ENCODE measurements at places on chromosomes 11 and 22.
A peak's percentile ranks its signal among the peaks of the same experiment; 100 is the strongest.

- DNase-seq, result no peak
These were observed 148.4 kb downstream of the CACNA1I start for GRCh38 chr22:39718921-39719475.

- DNase-seq, result no peak
These were observed 603 bp downstream of the CDHR5 start for GRCh38 chr11:623999-624704.

- no peak for DNase-seq
These were observed 933.2 kb upstream of the CHORDC1 start for GRCh38 chr11:91156041-91156440.

DNA sequence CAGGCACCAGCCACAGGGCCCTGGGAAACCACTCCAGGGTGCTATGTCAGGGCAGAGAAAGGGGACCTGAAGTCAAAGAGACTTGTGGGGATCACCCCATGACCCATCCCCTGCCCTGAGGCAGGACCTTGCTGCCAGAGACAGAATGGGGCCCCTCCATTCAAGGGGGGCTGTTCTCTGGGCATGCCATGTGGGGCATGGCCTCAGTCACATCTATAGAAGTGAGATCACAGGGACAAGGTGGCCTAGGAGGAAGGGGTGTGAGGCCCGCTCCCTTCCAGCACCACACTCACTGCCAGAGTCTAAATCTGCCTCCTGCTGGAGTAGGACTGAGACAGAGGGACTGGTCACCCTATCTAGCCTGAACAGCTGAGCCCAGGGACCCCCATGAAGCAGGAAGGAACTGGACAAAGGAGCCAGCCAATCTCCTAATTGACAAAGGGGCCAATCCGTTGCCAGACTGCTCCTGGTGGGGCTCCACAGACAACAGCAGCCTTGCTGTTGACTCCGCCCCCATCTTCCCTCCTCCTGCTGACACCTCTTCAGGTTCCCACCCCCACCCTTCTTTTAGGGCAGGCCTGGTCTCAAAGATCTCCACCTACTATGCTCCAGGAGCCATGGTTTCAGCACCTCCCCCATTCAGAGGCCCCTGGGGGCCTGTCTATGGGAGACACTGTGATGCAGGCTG, 26.0 kb downstream of the NEAT1 start:
- no peak for DNase-seq

DNA sequence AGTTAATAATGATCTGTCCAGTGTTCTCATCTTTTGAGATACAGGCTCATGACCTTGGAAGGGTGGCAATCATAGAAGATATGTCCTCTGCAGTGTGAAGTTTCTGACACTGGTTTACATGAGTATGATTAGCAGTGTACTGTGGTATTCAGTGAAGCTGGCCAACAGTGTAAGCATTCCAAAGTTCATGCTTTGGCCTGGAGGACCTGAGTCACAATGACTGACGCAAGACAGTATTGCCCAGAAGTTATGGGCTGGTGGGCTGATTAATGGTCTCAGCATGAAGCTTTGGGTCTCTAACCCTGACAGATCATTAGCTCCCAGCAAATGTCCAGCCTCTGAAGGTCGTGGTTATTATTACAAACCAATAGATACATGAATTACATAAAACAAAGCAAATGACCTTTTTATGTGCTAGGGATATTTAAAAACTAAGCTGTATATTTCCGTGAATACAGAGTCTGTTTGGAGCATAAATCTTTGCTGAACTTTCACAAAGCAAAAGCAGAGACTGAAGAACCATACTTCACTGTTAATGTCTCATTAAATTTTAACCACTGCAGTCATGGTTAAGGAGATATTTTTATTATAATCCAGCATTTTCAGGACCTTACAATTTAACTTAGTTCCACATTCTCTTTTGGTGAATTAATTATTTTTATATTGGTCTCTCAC, 28.3 kb upstream of the USP47 start:
- DNase-seq, result no peak

- DNase-seq, result no peak
These were observed 476.7 kb upstream of the CCDC179 start for GRCh38 chr11:23336961-23337360.

DNA sequence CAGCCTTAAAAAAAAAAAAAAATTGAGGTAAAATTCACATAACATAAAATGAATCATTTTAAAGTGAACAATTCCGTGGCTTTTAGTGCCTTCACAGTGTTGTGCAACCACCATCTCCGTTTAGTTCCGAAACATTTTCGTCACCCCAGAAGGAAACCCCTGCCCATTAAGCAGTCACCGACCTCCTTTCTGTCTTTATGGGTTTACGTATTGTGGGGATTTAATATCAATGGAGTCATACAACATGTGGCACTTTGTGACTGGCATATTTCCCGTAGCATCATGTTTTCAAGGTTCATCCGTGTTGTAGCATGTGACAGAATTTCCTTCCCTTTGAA, 65.5 kb downstream of the BCR start:
- no peak for DNase-seq

- DNase-seq, result peak; percentile 78
These were observed at the start of gene ATXN10 for GRCh38 chr22:45671783-45672563. ATXN10 (plus strand) TSS chr22:45671834; CDS start chr22:45672064, 230 bp downstream.

DNA sequence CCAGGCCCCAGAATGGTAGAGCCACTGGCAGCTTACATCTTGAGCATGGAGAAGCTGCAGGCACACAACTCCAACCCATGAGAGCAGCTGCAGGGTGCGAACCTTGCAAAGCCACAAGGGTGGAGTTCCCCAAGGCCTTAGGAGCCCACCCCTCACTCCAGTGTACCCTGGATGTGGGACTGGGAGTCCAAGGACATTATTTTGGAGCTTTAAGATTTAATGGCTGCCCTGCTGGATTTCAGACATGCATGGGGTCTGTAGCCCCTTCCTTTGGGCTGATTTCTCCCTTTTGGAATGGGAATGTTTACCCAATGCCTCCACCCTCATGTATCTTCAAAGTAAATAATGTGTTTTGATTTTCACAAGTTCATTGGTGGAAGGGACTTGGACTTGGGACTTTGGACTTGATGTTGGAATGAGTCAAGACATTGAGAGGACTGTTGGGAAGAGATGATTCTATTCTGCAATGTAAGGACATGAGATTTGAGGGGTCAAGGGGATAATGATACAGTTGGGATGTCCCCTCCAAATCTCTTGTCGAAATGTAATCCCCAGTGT, 1.1 kb upstream of the KRTAP5-7 start:
- DNase-seq, result no peak

- DNase-seq, result no peak
These were observed 3.4 kb downstream of the GUCY1A2 start for GRCh38 chr11:107014871-107015270.

DNA sequence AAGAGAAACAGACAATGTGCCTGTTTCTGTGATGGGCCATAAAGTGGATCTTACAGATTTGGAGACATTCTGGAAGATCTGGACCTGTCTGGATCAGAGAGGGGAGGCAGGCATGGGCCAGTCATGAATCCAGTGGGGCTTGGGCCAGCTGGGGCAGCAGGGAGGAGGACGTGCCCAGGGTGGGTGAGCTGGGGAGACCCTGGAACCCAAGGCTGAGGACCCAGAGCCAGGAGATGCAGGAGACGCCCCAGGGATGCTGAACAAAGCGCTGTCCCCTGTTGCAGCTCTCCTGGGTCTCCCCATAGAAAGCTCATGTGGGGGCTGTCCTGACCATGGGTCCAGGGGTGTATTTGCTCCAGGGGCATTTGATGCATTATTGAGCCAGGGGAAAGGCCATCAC, 1.5 kb upstream of the APOBEC3A start:
- no peak for DNase-seq

GRCh38 chr11:26867286-26867685, 126.6 kb upstream of the FIBIN start:
- no peak for DNase-seq

GRCh38 chr22:41608386-41608785, 12.5 kb downstream of the DESI1 start:
- no peak for DNase-seq

- DNase-seq, result no peak
These were observed 3.4 kb upstream of the INCENP start for GRCh38 chr11:62120431-62120830.

DNA sequence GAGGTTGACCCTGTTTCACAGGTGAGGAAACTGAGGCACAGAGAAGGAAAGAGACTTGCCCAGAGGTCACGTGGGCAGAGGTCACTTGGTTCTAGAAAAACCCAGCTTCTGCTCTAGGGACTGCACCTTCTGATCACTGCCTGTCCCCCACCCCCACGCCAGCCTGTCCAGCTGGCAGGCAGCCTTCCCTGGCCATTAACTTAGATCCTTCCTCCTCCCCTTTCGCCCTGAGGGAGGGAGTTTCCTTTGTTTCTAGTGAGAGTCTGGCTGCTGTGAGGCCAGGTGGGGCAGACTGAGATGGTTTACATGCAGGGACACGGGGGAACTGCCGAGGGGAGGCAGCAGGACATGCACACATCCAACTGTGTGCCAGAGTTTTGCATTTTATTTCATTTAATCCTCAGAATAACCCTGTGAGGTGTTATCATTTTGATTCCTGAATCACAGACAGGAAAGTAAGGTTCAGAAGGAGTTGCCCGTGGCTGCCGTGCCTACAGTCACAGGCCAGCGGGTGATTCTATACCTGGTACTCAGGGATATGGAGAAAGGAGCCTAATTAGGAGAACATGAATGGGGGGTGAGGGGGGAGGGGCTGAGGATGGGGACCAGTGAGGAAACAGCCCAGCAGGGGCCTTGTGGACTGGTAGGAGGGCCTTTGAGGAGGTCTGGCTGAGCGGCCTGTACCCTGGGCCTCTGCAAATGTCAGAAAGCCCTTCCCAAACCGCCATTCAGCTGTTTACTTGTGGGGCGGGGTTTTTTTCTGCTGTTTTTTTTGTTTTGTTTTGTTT, 3.4 kb downstream of the FAM83F start:
- no peak for DNase-seq

GRCh38 chr22:26671317-26672059, 14.1 kb downstream of the MIAT start:
- DNase-seq, result no peak

- no peak for DNase-seq
These were observed 42.8 kb downstream of the PIWIL3 start for GRCh38 chr22:24731761-24732160.

DNA sequence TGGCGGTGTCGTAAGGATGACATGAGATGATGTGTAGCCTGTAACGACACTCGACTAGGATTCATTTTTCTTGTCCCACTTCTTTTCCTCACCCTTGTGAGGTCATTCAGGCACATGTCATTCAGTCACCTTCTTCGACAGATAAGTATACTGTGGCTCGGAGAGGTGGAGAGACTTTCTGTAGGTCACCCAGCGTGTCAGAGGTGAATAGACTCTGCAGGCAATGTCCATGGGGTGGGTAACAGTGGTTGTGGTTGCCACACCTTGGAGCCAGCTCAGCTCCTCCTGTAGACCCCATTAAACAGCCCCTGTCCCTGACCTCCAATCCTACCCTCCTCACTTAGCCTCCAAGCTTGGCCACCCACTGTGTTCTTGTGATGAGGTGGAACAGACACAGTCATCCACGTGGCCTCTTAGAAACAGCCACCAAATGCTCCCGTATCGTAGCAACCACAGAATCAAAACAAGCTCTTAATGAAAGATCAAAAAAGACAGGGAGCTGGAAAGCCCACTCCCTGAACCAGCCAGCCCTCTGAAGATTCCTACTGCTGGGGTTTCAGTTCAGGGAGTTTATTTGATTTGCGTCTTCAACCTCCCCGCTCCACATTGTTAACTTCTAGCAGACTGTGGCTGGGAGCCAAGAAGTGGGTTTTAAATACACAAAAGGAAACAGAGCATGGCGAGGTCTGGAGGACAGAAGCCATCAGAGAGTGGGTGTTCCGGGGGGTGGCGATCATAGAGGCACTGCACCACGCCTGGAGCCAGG, 89.0 kb upstream of the GRK3 start:
- DNase-seq, result no peak

GRCh38 chr11:110305169-110306018, 9.0 kb upstream of the RDX start:
- DNase-seq, result no peak

All from caudate nucleus (tissue), 63 donors.